ENCODE measurements at places on chromosomes 1 and 21.

- no peak for DNase-seq
Observed at GRCh38 chr1:228012555-228012954, 5.8 kb downstream of the WNT3A start.

DNA sequence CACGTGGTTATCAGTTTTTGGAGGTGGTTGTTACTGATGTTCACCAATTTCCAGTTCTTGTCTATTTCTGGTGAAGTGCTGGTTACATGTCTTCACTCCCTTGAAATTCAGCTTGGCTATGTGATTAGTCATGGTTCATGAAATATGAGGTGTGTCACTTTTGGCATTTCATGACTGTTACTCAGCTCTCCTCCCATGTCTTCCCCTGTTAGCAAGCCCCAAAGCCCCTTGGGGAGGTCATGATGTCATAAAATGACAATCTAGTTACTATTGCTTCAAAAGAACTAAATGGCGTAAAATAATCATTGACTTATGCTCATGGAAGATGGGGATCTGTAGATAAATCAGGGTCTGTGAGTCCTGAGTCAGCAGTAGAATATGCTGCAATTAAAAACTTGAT is 425.1 kb downstream of the SETD4 start:
- DNase-seq = peak; percentile 99

DNA sequence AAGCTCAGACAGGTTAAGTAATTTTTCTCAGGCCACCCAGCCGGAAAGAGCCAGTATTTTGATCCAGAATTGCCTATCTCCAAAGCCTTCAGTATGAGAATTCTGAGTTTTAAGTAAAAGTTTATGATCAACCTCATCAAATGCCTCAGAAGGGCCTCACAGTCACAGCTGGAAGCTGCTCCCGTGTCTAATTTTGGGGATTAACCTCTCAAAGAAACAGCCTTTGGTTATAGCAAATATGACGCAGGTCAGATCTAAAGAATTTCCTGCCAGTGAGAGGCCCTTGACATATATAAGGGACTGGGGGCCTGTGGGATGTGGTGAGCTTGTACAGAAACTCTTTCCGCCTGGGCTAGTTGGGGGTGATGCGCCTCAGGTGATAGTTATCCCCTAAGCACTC is 2.3 kb downstream of the EXTL1 start:
- DNase-seq = peak; percentile 46

DNA sequence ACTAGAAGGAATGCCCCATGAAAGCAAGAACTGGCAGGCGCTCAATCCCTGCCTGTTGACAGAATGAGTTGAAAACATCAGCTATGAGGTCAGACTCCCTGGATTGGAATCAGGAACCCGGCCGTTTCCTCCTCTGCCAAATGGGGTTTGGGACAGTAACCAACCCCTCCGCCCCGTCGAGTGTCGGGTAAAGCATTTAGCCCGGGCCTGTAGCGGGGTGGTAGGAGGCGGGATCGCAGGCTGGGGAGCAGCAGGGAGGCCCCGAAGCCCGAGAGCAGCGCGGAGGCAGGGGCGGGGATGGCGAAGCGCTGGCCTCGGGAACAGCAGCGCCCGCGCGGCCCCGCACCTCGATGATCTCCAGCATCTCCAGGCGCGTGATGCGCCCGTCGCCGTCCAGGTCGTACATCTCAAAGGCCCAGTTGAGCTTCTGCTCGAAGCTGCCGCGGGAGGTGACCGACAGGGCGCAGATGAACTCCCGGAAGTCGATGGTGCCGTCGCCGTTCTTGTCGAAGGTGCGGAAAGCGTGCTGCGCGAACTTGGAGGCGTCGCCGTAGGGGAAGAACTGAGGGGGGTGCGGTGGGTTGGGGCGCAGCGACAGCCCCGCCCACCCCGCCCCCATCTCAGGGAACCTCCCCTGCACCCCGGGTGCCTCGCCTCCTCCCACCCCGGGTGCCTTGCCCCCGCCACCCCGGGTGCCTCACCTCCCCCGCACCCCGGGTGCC is 7.5 kb downstream of the HPCAL4 start:
- DNase-seq = no peak

DNA sequence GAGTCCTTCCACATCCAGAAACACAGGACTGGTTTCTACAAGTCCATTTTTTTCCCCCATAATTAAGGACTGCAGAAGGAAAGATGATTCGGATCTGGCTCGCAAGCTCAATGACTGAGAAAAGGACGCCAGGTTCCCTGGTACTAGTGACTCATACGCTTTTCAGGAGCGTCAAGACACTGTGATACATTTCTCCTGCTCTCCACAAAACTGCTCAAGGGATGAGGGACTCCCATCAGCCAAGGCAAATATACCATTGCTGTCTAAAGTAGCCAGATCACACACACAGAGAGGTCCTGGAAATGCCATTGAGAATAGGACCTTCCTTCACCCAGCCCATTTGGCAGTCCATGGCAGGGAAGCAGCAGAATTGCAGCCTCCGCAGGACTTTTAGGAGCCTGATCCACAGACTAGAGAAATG is 253.6 kb upstream of the IRF2BP2 start:
- peak; percentile 67 for DNase-seq
